ENCODE measurements at places on chromosomes 1 and 21.

DNA sequence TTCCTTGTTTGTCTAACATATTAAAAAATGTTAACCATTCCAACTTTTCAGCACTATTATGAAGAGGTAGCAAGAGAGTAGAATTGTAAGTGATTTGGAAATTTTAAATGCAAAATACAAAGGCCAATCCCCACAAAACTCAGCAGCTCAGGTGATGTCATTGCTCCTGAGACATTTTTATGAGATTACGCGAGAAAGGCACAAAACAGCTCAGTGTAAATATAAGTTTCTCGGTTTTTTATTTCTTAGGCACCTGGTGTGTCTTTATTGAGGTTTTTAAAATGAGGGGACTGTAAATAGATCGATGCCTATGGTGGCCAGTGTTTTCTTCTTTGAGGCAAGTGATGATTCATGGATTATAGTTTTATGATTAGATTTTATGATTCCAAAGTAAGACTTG, 6.1 kb downstream of the ABCG1 start:
- DNase-seq, result no peak

DNA sequence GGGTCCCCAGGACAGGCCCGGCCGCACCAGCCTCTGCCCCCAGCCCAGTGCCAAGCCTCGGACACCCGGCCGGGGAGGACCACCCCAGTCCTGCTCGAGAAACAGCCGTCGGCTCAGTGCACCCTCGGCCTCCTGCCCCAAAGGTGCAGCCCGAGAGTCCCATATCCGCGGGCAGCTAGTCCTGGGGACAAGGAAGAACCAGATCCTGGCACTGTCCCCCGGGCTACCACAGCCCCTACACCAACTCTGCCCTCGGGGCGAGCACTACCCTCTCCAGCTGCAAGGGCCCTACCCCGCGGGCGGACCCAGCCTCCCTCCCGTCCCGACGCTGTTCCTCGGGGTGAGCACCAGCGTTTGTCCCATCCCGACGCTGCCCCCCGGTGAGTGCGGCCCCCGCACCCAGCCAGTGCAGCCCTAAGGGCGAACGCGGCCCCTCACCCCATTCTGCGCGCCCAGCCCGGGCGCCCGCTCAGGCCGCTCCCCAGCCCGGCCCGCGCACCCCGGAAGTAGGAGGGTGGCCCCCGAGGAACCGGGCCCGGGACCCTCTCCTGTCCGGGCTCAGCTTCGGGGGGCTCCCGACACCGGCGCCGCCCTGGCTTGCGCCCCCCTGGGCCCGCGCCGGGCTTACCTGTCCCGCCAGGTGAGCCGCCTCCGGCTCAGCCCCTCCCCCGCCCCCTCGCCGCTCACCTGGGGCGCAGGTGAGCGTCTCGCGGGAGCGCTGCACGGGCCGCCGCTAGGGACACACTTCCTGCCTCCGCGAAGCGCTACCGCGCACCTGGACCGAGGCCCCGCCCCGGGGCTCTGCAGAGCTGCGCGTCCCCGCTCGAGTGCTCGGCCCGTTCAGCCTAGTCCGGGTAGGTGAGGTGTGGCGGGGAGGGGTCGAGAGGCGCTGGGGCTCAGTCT, at the start of gene KDF1:
KDF1 (minus strand) TSS at position 747 of the 903 bp plus-strand sequence. CDS start 8,088 bp downstream, outside the sequence.
- DNase-seq, result peak; percentile 50

GRCh38 chr1:157163273-157164127, 25.3 kb upstream of the ETV3 start:
- peak; percentile 63 for DNase-seq

DNA sequence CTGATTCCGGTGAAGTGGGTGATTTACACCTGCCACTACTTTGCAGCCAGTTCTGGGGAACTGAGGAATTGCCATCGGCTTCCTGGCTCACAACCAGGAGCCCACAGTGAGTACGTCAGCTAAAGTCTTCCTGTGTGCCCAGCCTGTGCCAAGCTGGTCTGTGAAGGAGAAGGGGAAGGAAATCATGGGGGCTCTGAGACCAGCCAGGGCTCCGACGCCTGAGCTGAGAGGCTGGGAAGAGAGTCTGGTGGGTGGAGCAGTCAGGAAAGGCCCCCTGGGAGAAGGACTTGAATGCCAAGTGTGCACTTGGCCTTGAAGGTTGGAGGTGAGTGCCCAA, 1.2 kb downstream of the LURAP1 start:
- no peak for DNase-seq

GRCh38 chr1:101474039-101474665, 237.3 kb downstream of the S1PR1 start:
- DNase-seq, result no peak

GRCh38 chr1:35173909-35174540, 18.9 kb downstream of the SFPQ start:
- no peak for DNase-seq

- DNase-seq, result no peak
Measured at GRCh38 chr1:181846001-181846645, 215.4 kb downstream of the ZNF648 start.

DNA sequence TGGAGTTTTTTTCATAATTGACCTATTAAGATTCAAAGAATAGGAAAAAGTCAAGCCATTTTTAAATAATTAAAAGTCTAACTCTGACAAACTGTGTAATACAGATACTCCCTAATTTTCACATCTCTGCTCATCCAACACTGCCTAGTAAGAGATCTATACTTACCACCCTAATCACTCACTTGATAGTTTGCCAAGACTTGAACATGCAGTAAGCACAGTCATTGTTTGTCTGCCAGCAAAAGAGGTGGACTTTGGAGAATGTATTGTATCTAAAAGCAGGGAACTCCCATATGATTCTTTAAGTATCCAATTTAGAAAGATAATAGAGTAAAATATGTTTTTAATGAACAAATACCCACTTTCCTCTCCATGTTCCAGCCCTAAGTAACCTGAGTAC, 15.5 kb downstream of the TMEM59 start:
- DNase-seq, result no peak

- no peak for DNase-seq
Measured at GRCh38 chr1:169271098-169271497, 96.5 kb downstream of the NME7 start.
